WTC11 (cell line): ENCODE measurements at places on chromosomes 7 and 10.
A peak's percentile ranks its signal among the peaks of the same experiment; 100 is the strongest.

- DNase-seq, result peak; percentile 42
Measured at GRCh38 chr10:43093423-43094076, 16.7 kb downstream of the RET start.

GRCh38 chr10:119546009-119546408 is 3.5 kb upstream of the RGS10 start:
- no peak for DNase-seq

DNA sequence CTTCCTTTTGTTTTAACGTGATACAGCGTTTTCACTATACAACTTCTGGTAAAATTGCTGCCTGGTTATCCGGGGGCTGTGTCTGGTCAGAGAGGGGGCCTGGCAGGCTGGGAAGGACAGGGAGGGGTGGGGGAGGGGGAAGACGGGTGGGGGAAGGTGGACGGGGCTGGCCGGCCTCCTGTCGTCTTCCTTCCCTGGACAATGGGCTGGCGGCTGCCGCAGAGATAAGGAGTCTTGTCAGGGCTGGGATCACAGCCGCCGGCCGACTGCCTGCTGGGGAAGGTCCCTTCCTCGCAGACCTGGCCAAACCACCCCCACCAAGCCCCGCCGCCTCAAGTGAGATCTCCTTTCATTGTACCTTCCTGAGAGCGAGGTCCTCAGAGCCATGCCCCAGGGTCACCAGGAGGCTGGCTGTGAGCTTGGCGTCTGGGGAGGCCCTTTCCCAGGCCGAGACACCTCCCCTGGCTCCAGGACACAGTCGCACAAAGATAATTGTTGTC is 151.2 kb upstream of the TNRC18 start:
- DNase-seq, result peak; percentile 57

GRCh38 chr10:81967716-81968115 is 92.7 kb downstream of the NRG3 start:
- no peak for DNase-seq

GRCh38 chr10:102832987-102833386 is 4.2 kb downstream of the CYP17A1 start:
- no peak for DNase-seq

- DNase-seq, result no peak
Measured at GRCh38 chr10:31121757-31122577, 90.3 kb upstream of the ZNF438 start.

DNA sequence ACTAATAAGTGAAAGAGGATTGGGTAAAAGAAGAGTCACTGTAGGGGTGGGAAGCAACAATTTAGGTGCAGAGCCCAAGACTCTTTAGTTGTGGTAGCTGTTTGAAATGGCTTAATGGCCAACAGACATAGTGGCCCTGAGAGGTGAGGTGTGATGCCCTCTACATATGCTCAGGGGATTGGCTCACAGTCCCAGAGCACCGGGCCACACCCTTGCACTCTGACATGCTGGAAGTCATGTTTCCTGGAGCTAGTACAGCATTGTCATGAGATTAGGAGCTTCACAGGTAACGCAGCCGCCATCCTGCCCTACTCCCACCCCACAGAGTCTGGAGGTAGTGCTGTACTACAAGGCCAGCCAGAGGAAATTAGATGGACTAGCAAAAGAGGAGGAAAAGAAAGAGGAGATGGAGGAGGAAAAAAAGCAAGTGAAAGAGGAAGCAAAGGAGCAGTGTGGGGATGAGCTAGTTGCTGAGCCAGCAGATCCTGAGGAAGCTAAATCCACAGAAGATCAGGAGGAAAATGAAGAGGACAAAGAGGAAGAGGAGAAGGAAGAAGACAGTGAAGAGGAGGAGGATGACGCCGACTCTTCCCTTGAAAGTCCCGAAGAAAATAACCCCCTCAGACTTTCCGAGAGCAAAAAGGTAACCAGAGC is 14.8 kb upstream of the FLNC start:
- no peak for DNase-seq

- no peak for DNase-seq
Measured at GRCh38 chr7:94561841-94562514, 52.4 kb downstream of the CASD1 start.

DNA sequence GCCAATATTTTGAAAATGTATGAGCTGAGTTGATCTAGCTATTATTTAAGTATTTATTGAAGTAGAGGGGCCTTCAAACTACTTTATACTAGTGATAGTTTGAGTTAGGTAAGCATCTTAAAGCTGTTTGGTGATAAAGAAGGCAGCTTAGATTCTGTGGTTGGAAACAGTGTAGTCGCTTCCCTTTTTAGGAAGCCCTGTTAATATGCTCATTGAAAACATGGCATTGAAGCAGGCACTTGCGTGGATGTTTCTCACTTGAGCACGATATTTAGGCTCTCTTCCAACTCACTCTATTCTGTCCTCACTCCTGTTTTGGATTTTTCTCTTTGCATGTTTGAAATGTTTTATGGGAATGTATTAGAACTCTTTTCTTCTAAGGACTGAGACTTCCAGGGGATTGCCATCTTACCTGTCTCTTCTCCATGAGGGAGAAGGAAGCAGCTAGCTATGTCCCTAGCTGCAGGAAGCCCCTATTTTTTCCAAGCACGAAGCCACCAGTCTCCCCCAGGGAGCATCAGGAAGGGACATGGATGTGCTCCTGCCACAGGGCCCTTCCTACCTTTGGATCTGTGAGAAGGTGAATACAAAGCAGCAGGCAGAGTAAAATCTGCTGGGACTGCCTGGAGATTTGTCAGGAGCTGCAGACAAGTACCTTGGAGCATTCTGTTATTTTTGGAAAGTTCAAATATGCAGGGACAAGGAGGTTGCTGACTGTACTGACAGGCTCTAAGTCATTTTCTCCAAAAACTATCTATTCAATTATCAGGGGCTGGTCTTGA is 22.0 kb upstream of the BMPR1A start:
- DNase-seq, result no peak

GRCh38 chr7:45681596-45682357 is 107.6 kb downstream of the ADCY1 start:
- peak; percentile 10 for DNase-seq

- no peak for DNase-seq
Measured at GRCh38 chr10:47288916-47289495, 11.0 kb upstream of the GDF10 start.

GRCh38 chr7:23230641-23231101 is 15.9 kb upstream of the GPNMB start:
- DNase-seq, result no peak

- no peak for DNase-seq
Measured at GRCh38 chr7:147941381-147941780, 649.2 kb upstream of the C7orf33 start.

DNA sequence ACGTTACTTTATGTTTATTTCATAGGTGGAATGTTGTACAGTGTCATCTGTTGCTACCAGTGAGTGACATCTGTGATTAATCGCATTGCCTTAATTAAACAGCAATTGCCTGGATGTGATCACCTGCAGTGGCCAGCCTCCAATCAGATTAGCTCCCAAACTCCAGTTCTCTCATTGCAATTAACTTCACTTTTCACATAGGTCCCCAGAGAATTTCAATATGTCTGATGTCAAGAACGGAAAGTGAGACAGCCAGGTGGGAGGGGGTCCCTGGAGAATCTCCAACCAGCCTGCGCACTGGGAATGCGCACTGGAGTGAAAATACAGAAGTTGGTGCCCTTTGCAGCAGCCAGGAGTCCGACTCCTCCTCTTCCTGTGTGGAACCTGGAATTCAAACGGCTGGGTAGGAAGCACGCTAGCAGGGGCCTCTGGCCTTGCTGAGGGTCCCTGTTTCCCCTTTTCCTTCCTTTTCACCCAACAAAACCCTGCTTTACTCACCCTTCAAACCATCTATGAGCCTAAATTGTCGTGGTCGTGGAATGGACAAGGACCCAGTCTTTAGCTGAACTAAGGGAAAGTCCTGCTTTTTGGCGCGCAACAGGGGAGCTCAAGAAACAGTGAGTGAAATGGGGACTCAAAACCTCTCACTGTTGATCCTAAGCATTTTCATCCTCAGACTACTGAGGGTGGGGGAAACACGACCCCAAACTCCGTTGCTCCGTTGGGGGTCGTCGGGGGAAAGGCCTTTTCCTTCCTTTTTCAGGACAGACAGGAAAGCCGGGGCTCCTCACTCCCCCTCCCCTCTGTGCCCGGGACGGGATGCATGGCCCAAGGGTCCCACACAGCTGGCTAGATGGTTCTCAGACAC is 1355.5 kb upstream of the LRRTM3 start:
- peak; percentile 71 for DNase-seq

- DNase-seq, result no peak
Measured at GRCh38 chr7:131424219-131424822, 96.6 kb downstream of the MKLN1 start.

DNA sequence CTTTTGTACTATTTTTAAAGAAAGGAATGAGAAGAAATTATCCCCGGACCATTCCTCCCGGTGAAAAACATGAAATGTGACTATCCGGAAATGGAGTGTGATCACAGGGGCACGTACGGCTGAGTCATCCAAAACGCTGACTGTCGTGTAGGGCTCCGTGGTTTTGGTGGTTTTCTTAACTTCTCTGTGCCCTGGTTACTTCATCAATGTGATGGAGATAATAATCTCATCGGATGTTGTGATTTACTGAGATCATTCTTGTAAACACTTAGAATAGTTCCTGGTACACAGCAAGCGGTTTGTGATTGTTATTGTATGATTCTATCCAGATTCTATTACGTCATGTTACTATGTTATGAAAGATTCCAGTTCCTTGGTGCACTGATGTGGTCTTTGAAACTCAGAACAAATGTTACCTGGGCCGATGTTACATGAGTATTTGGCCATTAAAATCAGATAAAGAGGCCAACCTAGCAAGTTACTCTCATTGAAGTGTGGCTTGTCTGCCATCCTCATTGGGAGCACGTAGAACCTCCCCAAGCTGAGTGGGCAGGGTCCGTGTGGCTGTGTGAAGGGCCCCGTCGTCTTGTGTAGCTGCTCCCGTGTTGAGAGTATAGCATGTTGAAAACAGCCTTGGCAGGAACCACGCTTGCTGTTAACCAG is 99.5 kb downstream of the CAMK1D start:
- no peak for DNase-seq

DNA sequence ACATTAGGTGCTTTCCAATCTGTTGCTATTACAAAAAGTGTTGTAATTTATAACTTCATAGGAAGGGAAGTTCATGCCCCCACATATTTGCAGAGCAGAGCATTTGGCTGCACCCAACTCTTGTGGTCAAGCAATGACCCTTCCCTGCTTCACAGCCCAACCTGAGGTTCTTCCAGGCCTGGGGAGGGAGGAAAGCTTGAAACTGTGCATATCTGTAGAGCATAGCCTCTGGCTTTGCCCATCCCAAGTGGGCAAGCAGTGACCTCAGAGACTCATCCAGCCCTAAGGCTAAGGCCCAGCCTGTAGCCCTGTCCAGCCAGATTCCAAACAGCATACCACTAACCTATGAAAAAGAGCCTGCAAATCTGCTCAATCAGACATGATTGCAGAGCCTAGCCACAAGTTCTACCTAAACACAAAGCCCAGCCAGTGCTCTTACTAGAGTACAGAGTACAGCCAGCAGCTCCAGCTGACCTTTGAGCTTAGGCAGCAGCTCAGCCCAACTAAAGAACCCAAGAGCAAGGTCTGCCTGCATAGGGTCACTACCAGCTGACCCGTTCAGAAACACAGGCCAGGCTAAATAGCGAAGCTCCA is 14.4 kb upstream of the GSTK1 start:
- DNase-seq, result no peak

DNA sequence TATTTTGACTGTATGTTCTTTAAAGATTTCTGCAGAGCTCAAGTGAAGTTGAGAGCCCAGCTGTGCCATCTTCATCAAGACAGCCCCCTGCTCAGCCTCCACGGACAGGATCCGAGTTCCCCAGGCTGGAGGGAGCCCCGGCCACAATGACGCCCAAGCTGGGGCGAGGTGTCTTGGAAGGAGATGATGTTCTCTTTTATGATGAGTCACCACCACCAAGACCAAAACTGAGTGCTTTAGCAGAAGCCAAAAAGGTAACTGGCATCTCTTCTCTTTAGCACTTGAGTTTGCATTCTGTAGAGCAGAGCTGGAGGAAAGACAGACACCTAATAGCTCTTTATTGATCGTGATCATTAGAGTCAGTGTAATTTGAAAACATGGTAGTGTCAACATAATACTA is 33.7 kb downstream of the MCM10 start:
- DNase-seq, result no peak

GRCh38 chr10:11773761-11774441 is 31.7 kb downstream of the ECHDC3 start:
- DNase-seq, result no peak

GRCh38 chr7:90886416-90886815 is 290.3 kb downstream of the CDK14 start:
- no peak for DNase-seq

GRCh38 chr10:112722758-112723157 is 227.3 kb upstream of the TCF7L2 start:
- no peak for DNase-seq

DNA sequence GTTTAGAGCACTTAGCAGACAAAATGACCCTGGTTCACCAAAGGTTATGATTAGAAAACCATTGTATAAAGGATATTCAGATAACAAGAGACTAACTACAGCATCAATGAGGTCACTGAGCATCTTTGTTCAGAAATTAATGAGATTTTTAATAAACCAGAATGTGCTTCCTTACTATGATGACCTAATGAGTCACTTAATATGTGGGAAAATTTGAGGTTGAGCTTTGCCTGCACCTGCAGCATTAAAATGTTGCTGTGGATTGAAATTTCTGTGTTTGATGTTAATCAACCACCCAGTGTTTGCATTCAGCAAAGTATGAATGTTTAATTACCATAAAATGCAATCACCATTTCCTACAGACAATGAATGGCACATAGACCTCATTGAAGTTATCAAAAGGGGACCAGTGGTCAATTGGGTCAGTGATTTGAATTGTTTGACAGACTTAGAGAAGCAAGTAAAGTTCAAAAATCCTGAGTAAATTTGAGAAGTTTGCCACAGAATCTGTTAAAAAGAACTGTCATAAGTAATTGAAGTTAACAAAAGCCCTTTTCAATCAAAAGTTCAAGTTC is 45.8 kb downstream of the EXOC6 start:
- DNase-seq, result no peak

GRCh38 chr7:129774359-129774758 is 162.8 kb downstream of the NRF1 start:
- DNase-seq, result peak; percentile 48

DNA sequence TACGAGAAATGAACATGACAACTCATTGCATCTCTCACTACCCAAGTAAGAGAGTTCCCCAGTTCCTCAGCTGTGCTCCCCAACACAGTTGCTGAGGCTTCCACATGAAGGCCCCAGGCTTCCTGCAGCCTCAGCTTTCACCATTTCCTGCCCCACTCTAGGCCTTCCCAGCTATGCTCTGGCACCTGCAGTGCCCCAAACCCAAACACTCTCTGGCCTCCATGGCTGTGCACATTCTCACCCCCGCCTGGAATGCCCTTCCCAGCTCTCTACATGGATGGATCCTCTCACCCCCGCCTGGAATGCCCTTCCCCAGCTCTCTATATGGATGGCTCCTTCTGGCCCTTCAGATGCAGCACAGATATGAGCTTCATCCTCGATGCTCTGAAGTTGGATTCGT is 61.3 kb downstream of the KIAA1549 start:
- no peak for DNase-seq

GRCh38 chr10:89095701-89096391 is 105.2 kb downstream of the FAS start:
- no peak for DNase-seq
